ENCODE measurements at places on chromosomes 16 and 17.

DNA sequence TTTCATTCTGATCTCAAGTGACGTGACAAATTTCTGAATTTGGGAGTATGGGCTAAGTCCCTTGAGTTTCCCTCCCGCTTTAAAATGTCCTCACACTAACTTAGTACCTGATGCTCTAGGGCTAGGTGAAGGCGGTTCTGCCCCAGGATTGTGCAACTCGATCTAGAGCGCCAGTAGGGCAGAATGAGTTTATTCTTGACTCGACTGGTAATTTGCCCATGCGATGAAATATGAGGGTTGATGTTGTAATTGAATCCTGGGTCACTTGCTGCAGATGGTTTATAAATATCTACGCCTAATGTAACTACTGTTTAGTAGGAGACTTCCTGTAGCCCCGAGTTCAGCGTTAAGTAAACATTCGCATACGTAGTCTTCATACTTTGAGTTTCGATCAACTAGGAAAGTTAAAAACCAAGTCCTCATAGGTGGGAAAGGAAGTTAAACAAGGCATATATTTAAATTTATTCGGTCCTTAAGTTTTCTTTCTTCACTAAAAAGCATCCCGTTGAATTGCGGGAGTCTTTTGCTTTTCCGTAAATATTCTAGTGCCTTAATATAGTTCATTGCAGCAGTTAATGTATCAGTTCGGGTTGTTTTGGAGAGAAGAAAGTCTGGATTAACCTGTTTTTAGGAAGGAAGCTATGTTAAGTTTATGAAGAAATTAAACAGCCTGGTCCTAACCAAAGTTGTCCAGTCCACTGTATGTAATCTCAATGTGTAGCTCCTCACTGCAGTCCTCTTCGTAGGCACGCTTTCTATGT, 1.6 kb downstream of the CTCF start:
- no peak for DNase-seq

DNA sequence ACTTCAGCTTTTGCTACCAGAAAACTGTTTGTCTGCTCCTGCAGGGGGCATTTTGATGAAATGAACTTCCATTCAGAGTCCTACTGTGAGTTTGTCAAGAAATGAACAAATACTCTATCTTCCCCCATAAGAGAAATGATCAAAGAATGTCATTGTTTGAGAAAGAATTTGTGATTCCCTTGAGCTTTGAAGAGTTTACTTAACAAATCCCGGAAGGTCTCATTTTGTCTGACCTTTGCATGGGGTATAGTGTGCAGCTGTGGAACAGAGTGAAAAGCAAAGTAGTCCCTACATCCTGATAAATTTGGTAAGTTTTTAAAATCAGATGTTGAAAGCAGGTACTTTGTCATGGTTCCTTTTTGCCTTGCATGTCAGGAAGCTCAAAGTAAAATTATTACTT, 178.0 kb downstream of the ABCC12 start:
- no peak for DNase-seq

GRCh38 chr17:43312011-43312410, 78.2 kb upstream of the RNU2-1 start:
- no peak for DNase-seq

- no peak for DNase-seq
Measured at GRCh38 chr16:8887431-8887765, 5.2 kb downstream of the LITAFD start.

GRCh38 chr16:50602531-50603205, 54.5 kb downstream of the NKD1 start:
- no peak for DNase-seq

DNA sequence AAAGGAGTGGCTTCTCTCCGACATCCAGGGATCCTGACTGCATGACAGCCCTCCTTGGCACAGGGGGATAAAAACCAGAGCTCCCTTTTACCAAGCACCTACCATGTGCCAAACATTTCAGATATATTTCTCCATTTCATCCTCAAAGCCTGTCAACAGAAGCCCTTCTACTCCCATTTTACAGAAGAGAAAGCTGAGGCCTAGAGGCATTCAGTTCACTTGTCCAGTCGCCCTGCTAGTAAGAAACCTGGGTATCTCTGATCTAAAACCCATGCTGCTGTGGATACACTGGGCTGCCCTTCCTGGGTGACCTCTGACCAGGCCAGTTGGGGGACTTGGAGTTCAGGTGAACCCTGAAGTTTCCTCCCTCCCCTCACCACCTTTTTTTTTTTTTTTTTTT, 5.9 kb upstream of the FDXR start:
- no peak for DNase-seq

DNA sequence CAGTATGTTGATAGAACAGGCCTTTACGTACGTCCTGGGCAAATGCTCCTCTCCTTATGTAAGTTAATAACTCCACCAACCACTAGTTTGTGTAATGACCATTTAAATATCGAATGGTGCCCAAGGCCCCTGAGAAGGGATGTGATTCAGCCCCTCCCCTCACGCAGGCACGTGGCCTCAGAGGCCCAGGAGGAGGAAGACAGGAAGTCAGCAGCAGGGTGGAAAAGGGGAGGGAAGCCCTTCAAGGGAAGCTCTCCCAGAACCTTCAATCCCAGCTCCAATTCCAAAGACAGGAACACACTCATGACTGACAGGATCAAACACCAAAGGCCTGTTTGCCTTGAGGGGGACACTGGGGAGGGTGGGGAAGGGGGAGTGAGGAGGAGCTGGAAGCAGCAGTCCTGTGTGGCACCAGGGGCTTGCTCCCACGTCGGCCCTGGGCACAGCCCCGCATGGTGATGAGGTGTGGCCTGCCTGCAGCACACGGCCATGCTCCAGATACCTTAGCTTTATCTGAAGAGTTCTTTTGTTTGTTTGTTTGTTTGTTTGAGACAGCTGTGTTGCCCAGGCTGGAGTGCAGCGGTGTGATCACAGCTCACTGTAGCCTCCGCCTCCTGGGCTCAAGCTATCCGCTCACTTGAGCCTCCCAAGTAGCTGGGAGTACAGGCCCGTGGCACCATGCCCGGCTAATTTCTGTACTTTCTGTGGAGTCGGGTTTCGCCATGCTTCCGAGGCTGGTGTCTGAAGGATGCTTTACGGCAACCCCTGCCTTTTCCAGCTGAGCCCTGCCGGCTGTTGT, 105.0 kb downstream of the ZNF778 start:
- no peak for DNase-seq

- no peak for DNase-seq
Measured at GRCh38 chr17:6556121-6557039, at the start of gene PITPNM3. TSS of gene PITPNM3 (minus strand) at chr17:6556555. CDS start at chr17:6556406, 149 bp downstream.

GRCh38 chr17:55268649-55269480, 4.1 kb downstream of the HLF start:
- DNase-seq = no peak

DNA sequence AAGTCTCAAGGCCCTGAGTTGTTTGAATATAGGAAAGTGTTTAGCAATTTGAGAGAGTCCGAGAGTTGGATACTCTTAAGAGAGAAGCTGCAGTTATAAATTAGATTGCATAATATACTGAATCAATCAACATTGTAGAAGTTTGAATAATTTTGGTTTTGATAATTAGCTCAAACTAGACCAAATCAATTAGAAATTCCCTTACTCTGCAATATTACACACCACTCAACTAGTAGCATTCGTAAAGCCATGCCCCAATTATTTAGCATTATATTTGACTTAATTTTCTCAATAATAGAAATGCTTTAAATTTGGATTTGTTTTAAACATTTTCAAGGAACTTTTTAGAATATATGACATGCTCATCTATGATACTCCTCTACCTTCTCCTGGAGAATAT, 49.1 kb downstream of the TNRC6C start:
- no peak for DNase-seq

- no peak for DNase-seq
Measured at GRCh38 chr16:14510939-14511799, 118.9 kb downstream of the PARN start.

- DNase-seq = no peak
Measured at GRCh38 chr16:70156207-70156978, 17.2 kb upstream of the CLEC18C start.

GRCh38 chr17:42766124-42766523, 5.1 kb downstream of the RAMP2 start:
- DNase-seq = no peak

GRCh38 chr16:89297910-89298545, 80.5 kb downstream of the ZNF778 start:
- no peak for DNase-seq

DNA sequence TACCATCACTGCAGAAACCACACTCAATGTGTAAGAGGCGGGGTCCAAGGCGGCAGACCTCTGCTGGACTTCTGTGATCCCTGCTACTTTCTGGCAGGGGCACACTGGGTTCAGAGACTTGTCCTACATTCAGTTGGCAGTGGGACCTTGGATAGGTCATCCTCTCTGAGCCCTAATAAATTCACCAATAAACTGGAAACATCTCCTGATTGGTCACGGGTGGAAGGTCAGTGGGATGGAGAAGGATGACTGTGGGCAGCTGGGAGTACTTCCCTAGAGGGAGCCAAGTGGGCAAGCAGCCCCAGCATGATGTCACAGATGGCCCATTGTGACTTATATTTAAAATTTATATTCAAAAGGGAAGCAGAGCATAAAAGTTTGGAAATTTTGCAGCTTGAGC, 49.7 kb downstream of the RNF112 start:
- no peak for DNase-seq

- no peak for DNase-seq
Measured at GRCh38 chr16:22216191-22216831, 10.2 kb downstream of the EEF2K start.

DNA sequence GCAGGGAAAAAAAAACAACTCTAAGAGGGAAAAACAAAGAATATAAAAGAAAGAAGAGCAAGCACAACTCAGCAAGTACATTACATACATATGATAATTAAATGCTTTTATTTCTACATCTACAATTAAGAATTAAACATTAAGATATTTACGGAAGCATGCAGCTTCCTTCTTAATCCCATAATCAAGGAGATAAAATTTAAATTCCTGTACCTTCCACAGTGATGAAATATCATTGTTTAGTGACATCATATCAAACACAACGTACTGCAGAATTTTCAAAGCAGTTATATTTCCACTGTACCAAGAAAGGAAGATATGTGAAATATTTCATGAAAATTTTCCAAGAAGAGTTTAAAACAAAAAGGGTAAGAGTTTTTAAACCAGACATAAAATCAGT, 26.0 kb downstream of the KANSL1 start:
- DNase-seq = no peak

GRCh38 chr16:10078541-10078949, 103.7 kb downstream of the GRIN2A start:
- no peak for DNase-seq

DNA sequence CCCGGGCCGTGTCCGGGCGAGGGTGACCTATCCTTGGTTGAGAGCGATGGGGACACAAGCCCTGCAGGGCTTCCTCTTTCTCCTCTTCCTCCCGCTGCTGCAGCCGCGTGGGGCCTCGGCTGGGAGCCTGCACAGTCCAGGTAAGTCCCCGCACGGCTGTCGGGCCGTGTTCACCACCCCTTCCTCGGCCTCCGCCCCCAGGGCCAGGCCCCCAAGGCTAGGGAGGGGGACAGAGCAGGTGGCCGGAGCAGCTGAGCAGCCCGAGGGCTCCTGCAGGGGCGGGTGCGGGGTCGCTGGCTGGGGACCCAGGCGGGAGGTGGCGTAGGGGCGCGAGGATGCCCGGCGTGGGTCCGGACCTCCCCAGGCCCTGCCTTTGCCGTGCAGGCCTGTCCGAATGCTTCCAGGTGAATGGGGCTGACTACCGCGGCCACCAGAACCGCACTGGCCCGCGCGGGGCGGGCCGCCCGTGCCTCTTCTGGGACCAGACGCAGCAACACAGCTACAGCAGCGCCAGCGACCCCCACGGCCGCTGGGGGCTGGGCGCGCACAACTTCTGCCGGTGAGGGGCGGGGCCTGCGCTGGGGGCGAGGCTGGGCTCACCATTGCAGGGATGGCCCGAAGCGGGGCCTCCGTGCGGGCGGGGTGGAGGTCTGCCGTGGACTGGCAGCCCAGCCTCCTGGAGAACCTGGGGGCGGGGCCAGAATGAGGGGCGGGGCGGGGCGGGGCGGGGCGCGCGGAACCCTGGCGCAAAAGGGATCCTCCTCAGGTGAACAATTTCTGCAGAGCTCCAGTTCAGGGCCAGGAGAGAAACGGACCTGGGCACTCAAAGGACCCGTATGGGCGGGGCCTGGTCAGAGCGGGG, 631 bp downstream of the KREMEN2 start:
- DNase-seq = no peak

- DNase-seq = no peak
Measured at GRCh38 chr17:66379544-66379943, 77.1 kb downstream of the PRKCA start.

DNA sequence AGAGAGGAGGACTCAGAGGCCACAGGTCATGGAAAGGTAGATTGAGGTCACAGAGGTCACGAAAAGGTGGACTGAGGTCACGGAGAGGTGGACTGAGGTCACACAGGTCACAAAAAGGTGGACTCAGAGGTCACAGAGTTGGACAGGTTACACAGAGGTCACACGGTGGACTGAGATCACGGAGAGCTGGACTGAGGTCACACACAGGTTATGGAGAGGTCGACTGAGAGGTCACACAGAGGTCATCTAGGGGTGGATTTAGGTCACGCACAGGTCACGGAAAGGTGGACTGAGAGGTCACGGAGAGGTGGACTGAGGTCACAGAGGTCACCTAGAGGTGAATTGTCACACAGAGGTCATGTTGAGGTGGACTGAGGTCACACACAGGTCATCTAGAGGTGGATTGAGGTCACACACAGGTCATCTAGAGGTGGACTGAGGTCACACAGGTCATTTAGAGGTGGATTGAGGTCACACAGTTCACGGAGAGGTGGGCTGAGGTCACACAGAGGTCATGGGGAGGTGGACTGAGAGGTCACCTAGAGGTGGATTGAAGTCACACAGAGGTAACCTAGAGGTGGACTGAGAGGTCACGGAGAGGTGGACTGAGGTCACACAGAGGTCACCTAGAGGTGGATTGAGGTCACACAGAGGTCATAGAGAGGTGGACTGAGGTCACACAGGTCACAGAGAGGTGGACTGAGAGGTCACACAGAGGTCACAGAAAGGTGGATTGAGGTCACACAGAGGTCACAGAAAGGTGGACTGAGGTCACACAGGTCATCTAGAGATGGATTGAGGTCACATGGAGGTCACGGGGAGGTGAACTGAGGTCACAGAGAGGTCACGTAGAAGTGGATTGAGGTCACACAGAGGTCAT, 26.7 kb upstream of the JPT2 start:
- no peak for DNase-seq

DNA sequence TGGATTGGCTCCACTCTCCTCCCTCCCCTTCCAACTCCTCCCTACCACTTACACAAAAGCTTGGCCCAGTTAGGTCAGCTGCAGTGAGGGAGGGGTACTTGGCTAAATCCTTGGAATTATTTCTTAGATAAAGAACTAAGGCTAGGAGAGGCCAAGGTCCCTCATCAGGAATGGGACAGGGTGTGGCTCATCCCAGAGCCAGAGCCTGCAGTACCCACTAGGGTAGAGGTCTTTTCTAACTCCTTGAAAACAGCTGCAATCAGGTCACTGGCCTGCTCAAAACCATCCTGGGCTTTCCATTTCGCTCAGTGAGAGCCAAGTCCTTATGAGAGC, 1.9 kb upstream of the SLC46A1 start:
- DNase-seq = no peak

GRCh38 chr16:27304881-27305745, 8.7 kb upstream of the IL4R start:
- DNase-seq = no peak

GRCh38 chr17:57877803-57878377, 28.0 kb upstream of the MRPS23 start:
- DNase-seq = no peak
